ENCODE measurements at places on chromosomes 1 and 21.

DNA sequence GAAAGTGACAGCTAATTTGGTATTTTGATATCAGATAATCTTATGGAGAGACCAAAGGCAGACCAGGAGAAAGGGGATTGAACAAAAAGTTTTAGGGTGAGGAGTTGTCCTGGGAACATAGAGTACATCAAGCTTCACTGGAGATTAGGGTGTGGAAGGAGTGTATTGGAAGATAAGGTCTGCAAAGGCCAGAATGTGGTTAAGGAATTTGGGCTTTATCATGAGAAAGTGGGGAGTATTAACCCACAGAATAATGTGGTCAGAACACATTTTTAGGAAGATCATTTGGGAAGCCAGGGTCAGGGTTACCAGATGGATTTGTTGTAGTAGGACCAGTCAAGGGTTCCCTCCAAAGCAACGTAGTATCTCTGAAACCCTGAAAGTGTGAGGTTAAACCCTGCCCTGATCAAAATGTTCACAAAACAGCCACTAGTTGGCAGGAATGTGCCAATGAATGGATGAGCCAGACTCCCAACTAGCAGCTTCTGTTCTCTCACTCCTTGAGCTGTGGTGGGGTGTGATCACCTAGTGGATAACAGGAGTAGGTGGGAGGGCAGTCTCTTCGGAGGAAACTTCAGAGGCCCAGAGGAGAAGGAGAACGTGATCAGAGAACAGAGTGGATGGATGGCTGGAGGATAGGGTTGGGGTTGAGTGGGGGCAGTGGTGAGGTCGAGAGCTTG, 35.8 kb downstream of the SLC2A1 start:
- peak; percentile 63 for DNase-seq

- no peak for DNase-seq
These were observed 38.0 kb downstream of the SAMD13 start for GRCh38 chr1:84339503-84339902.

DNA sequence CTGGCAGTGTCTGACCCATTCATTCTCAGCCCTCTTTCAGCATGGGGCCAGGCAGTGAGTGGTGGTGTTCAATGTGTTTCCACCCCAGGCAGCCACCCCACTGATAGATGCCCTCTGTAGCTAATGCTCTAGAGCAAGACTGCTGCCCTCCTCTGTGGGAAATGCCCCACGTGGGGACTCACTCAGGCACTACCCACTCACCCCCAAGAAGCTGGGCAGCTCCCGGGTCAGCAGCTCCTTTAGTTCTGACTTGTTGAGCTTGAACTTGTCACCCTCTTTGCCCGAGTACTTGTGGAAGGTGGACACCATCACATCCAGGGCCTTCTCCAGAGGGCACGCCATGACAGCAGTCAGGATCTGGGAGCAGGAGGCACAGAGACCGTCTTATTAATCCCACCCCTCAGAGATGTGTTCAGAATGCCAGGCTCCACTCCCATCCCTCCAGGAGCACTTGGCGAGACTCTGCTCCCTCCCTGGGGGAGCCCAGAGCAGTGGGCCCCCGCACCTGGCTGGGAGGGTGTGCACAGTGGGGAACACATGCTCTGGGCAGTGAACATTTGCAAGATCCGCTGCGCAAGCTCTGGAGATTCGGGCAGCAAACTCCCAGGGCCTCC, 1.0 kb downstream of the S100A4 start:
- no peak for DNase-seq

DNA sequence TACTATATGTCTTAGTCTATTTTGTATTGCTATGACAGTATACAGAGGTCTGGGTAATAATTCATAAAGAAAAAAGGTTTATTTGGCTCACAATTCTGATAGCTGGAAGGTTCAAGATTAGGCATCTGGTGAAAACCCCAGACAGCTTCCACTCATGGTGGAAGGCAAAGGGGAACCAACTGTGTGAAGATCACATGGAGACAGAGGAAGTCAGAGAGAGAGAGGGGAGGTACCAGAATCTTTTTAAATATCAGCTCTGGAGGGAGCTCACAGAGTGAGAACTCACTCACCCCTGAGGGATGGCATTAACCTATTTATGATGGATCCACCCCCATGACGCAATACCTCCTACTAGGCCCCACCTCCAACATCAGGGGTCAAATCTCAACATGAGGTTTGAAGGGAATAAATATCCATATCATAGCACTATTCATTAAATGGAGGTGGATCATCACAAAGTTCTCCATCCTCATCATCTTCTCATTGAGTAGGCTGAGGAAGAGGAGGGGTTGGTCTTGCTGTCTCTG, 290.5 kb downstream of the DSCAM start:
- no peak for DNase-seq

GRCh38 chr1:206909883-206910318, 11.8 kb downstream of the FCMR start:
- peak; percentile 1 for DNase-seq

DNA sequence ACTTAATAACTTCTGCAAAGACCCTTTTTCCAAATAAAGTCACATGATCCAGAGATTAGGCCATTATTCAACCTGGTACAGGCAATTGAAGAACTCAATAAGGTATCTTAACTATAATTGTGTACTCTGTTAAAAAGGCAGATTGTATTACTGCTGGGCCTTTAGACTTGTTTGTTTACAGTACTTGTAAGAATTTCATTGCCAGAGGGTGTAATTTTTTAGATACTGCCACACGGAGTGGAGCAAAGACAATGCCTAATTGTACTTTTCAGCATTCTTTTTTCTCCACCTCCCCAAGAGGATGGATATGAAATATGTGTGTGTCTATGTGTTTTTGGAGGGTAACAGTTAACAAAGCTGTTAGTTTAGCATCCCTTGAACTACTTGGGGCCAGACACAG, 47.5 kb downstream of the HUNK start:
- DNase-seq, result no peak

DNA sequence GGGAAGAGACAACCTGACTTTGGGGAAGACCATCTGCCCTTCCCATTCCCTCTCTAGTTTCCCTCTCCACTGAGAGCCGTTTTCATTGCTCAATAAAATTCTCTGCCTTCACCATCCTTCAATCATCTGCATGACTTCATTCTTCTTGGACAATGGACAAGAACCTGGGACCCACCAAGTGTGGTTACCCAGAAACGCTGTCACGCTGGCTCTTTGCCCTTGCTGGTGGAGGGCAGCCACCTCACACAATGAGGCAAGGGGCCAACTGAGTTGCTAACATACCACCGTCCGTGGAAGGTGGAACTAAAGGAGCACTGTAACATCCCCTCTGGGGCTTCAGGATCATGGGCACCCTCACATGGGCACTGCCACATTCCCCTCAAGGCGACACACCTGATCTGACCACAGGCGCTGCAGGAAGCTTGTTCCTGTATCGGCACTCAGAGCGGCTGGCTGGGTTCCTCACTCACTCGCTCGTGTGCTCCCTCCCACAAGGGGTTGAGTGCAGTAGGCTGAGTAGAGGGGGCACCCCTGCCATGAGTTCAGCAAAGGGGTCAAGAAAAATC, 652.4 kb downstream of the PLPP3 start:
- DNase-seq, result no peak

DNA sequence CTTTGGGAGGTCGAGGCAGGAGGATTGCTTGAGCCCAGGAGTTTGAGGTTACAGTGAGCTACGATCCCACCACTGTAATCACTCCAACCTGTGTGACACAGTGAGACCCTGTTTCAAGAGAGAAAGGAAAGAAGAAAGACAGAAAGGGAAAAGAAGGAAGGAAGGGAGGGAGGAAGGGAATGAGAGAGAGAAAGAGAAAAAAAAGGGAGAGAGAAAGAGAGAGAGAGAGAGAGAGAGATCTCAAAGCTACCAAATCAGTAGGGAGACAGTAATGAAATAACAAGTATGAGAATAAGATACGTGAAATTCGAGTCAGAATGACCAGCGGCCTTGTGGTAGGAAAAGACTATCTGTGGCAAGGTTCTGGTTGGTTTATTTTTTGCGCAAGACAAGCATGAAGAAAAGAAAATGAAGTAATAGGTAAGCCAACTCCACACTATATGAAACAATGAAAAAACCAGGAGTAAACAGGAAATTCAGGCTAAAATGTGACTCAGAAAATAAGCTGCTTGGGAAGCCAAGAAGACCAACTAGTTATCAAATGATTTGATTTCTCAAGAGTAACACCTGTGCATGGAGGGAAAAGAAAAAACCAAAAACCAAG, 8.9 kb downstream of the MTF1 start:
- peak; percentile 54 for DNase-seq

DNA sequence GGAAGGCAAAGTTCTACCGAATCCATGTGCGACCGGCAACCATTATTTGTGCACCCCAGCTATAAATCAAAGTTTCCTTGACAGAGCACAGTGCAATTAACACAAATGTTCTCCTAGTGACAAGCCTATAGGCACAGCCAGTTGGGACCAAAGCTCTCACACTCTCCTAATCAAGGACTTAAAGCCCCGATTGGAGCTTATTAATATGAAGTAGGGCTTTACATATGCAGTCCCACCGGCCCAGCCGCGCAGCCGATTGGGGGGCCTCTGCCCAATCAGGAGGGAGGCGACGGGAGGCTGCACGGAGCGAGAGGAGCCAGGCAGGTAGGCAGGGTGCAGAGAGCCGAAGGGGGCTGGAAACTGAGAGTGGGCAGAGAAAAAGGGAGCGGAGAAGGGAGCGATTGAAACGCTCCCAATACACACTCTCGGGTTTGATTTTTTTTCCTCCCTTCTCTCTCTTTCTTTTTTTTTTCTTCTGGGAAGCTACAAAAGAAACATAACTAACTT, at the start of gene ESRRG:
ESRRG (minus strand) TSS at position 156 of the 507 bp plus-strand sequence; CDS start at position 26, 130 bp downstream.
- DNase-seq, result peak; percentile 13
